Esophagus mucosa (tissue), 1 donor: ENCODE measurements at places on chromosomes 7 and 10.

DNA sequence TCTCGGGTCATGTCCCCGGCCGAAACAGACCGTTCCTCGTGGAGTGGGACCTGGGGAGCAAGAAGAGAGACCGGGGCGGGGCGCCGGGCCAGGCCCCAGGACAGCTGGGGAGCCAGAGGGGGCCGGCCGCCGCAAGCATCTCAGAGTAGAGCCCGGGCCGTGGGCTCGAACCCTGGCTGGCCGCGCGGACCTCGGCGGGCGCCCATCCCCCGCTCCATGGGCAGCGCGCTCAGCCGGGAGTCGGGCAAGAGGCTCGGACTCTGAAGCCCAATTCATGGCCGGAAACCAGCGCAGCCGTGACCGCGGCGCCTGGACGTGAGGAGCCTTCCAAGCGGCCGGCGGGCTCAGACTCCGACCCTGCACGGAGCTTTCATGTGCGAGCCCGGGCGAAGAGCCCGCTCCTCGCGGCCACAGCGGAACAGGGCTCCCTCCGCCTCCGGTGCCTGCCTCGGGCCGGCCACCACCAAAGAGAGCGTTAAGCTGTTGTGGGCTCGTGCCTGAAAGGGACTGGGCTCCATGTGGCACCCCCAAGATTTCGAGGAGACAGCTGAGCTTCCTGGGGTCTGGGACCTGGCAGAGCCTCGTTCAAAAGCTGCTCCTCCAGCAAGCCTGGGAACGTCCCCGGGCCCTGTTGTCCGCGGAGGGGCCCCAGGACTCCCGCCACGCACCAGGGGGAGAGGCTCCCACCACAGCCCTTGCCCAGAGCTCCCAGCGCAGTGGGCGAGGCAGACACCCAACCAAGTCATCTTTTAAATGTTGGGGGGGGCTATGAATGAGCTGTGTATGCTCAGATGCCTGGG lies 757 bp upstream of the GRID1 start:
- no peak for ATAC-seq

DNA sequence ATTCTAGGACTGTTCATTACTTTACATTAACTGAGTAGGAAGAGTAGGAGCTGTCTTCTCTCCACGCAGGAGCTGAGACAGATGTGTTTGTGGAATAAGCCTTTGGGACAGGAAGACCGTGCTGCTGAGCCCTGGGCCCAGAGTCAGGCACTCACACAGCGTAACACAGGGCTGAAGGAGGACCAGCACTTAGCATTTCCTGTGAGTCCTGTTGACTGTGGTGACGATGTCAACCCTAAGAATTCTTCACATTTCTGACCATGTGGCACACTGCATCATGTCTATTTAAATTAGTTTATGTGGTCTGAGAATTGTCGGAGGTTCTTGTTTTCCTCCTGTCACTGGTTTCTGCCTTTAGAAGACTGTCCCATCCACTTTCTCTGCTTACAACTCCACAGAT lies 117.2 kb downstream of the PIP4K2A start:
- peak; percentile 21 for ATAC-seq

- peak; percentile 40 for ATAC-seq
Observed at GRCh38 chr7:2510909-2511768, 8.4 kb upstream of the LFNG start.

DNA sequence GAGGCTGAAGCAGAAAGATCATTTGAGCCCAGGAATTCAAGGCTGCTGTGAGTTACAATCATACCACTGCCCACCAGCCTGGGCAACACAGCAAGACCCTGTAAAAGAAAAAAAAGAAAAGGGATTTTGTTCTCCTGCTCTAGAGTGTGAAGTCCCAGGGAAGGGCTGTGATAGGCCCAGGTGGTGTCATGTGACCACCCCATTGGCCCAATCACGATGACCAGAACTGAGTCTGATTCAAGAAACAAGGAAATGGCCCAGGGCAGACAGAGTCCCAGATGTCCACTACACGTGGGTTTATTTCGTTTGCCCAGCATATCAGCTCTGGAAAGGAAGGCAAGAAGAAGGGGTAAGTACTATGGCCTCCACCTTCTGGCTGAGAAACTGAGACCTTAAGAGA lies 81.3 kb upstream of the CUX1 start:
- no peak for ATAC-seq

GRCh38 chr10:3096149-3096548 lies 28.8 kb downstream of the PFKP start:
- ATAC-seq, result no peak

DNA sequence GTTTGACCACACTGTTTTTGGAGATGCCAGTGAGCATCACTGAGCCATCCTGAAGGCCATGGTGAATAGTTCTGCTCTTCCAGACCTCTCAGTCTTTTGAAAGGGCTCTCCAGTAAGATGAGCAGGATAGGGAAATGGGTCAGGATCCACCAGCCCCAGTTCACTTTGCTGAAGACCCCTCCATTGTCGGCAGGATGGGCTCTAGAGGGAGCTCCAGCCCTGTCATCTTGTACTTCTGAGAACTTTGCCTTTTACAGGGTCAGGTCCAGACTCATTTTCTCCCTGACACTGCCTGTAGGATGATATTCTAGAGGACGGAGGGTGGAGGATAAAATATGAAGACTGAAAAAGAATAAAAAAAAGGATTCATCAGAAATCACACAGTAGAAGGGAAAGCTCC lies 13.1 kb downstream of the LHFPL3 start:
- ATAC-seq, result no peak

DNA sequence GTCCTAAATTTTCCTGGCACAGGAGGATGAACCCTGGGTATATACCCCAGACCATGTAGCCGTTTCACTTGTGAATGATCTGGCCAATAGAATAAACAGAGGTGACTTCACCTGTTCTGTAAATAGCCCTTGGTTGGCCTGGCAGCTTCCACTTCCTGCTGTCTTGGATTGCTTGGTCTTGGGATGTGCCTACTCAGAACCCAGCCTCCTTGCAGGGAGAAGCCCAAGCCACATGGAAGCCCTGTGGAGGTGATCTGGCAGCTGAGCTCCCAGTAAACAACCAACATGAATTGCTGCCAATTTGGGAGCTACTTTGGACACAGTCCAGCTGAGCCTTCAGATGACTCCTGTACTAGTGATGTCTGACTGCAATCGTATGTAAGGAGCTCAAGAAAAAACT lies 4.8 kb upstream of the RAPGEF5 start:
- peak; percentile 42 for ATAC-seq

- ATAC-seq, result no peak
Observed at GRCh38 chr7:92758796-92759431, 77.5 kb downstream of the CDK6 start.

- ATAC-seq, result no peak
Observed at GRCh38 chr10:131668903-131669302, 231.9 kb upstream of the PPP2R2D start.

DNA sequence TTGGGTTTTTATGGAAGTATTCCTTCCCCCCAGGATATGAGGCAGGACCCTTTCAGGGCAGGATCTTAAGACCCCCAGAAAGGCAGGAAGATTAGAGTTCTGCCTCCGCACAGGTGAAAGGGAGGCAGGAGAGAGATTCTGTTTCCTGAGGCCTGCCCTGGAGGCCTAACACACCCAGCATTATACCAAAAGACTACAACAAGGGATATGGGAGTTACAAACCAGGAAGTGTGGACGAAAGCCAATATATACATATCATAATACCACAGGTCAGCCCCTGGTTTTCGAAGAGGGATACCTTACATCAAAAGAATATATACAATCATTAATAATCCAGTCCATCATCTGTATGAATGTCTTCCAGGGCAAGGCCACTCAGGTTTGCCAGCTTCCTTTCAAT lies 14.2 kb downstream of the MINPP1 start:
- no peak for ATAC-seq

GRCh38 chr7:132742189-132742612 lies 165.9 kb upstream of the PLXNA4 start:
- ATAC-seq, result no peak

GRCh38 chr10:97640868-97641811 lies 669 bp downstream of the PI4K2A start:
- ATAC-seq, result peak; percentile 47

DNA sequence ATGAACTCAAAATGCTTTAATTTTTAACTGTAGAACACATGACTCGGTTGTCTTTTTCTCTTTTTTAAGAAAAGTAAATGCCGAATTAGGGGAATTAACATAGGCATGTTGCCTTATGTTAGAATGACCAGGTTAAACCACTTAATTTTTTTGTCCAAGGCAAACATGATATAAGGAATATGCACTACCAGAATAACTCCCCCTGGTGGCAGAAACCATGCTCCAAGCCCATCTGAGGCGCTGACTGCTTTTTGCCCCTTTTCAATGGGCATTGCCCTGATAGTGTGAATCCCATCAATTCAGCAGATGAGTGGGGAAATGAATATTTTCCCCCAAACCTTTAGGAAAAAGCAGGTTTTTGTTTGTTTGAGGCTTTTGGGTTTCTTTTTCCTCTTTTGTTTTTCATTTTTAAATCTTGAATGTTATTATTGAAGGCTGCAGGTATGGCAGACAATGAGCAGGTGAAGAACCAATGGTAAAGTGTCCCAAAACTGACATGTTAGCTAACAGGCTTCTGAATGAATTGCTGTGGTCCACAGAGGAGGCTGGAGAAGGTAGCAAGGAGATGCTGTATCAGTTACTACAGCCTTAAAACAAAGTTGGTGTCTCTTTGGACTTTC lies 284.3 kb downstream of the SORCS3 start:
- ATAC-seq, result no peak

DNA sequence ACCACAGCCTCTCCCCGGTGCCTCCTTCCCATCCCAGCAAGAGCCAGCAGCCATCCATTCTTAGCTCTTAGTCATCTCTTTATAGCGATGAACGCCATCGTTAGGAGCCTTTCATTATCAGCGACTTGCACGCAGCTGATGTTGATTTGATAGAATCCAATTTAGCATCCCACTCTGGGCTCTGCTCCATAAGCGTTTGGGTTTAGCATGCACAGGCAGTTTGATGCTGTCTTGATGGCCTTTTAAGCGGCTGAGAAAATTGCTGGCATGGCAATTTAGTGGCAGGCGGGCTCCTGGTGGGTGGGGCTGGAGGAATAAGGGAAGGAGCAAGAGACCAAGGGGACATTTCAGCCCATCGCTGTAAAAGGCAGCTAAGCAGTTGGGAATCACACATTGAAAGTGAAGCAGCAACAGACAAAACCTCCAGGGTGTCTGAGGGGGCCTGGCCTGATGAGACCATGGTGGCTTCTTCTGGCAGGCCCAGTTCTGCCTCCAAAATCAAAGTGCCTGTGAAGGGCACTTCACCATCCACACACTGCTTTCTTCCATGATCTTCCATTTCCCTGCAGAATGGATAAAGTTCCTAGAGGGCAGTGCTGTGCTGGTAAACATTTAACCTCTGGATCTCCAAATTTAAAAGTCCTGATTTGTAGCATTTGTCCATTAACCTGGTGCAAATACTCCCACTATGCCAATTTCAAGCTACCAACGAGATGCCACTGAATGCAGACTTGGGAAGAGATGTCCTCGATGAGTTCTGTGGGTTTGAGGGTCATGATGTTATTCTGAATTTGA lies 107.8 kb upstream of the PLXNA4 start:
- ATAC-seq, result no peak

DNA sequence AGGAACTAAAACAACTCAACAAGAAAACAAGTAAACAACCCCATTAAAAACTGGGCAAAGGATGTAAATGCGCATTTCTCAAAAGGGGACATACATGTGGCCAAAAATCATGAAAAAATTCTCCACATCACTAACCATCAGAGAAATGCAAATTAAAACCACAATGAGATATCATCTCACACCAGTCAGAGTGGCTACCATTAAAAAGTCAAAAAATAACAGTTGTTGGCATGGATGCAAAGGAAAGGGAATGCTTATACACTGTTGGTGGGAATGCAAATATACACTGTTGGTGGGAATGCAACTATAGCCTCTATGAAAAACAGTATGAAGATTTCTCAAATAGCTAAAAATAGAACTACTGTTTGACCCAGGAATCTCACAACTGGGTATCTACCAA lies 60.0 kb upstream of the LANCL2 start:
- no peak for ATAC-seq

GRCh38 chr7:277228-277627 lies 12.7 kb upstream of the FOXL3 start:
- no peak for ATAC-seq

DNA sequence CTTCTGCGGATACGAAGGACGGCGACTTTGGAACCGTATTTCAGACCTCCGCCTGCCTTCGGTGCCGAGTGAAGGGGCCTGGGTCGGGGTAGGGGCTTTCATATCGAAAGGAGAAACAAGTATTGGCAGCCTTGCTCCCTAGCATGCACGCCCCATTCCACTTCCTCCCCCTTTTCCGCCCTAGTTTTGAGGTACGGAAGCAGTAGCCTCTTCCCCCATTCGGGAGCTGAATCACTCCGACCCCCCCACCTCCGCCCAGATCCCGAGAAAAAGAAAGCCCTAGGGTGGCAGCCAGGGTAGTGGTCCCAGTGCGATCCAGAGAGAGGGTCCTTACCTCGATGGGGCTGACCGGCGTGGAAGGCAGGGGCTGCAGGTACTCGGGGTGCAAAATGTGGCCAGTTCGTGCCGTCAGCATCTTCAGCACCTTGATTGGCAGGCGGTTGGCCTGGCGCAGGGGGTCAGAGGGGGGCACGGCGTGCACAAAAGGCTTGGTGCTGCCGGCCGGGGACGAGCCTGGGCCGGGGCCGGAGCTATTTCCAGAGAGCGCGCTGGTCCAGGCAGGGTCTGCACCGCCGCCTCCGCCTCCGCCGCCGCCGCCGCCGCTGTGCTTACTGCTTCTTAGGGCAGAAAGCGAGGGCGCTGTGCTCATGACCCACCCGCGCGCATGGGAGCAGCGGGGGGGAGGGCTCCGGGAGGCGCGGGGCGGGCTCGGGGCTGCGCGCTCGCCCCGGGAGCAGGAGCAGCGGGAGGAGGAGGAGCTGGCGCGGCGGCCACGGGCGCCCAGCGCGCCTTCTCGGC lies 594 bp downstream of the ZNF503 start:
- peak; percentile 24 for ATAC-seq
